ENCODE measurements at places on chromosomes 6 and 20.
A peak's percentile ranks its signal among the peaks of the same experiment; 100 is the strongest.

DNA sequence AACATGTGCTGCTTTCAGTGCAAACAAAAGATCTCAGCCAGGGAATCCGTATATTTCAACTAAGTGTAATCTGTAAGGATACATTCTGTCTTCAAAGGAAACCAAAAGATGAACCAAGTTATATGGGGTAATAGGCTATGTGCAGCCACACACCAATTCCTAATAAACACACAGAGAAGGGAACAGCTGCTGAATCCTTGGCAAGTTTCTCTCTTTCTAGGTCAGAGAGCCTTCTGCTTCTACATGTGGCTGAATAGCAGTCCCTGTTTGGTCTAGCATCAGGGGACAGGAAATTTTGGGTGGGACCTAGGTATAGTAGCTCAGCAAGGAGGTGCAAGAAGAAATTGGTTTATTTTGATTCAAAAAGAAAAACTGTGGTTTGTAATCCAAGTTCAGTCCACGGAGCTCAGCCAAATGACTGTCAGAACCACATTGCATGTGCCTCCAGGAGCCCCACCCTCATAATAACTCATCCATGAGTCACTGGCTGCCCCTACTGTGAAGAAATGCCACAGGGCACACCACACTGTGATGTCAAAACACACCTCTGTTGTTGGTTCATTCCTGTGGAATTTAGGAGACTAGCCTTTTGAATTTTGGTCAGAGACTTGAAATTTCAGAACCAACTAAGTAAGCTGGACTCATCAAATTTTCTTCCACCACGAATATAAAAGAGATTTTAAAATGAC lies 21.1 kb downstream of the SPTLC3 start:
- DNase-seq, result no peak

DNA sequence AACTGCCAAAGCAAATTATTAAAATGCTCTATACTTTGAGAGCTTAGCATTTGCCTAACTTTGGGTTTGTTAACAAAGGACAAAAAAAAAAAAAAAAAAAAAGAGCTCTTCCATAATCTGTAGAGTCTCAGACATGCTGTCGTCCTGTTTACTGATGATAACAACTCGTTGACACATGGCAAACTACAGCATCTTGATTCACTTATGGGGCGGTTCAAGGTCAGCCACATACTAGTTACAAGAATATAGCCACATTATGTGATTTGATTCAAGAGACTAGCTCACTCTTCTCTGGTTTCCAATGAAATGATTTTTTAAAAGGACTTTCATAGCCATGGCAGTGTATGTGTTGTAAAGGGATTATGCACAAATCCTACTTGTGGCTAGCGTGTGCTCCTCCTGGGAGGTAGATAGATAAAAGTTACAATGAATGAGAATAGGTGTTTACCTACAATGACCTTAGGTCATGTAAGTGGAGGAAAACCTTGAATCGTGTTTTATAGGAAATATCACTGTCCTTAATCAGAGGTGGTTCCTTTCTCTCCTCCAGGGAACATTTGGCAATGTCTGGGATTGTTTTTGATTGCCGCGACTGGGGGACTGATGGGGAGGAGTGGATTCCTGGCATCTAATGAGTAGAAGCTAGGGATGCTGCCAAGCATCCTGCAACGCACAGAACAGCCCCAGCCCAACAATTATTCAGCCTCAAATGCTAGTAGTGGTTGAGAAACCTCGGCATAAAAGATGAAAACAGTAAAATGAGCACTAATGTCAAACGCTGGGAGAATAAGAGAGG lies 969.2 kb upstream of the SLC35B3 start:
- no peak for DNase-seq

- no peak for DNase-seq
Observed at GRCh38 chr6:63269470-63269869, 50.3 kb downstream of the LGSN start.

- no peak for DNase-seq
Observed at GRCh38 chr20:41306061-41306727, 11.3 kb downstream of the ZHX3 start.

DNA sequence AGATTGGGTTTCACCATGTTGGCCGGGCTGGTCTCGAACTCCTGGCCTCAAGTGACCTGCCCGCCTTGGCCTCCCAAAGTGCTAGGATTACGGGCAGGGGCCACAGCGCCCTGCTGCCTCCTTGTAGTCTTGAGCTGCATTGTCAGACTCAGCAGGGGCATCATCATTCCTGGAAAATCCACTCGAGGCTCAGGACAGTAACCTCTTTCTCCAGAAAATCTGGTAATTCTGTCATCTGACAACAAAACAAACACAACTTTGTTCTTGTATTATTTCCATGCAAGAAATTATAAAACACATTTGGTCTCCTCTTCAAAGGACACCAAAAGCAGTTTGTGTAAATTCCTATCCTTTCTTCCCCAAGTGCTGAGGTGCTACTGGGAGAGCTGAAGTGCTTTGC lies 137.2 kb upstream of the INSM1 start:
- DNase-seq, result no peak

DNA sequence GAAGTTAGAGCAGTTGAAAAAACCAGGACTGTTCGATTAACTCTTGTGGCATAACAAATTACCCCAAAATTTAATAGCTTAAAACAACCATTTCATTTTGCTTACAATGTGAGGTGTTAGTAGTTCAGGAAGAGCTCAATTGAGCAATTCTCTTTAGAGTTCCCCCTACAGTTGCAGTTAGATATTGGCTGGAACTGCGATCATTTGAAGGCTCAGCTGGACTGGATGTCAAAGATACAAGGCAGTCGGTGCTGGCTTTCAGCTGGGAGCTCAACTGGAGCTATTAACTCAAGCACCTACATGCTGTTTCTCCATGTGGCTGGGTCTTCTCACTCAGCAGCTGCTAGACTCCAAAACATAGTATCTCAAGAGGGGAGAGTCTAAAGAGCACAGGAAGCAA lies 96.0 kb upstream of the LOC128125822 start:
- no peak for DNase-seq

GRCh38 chr20:17314264-17314663 lies 87.4 kb downstream of the PCSK2 start:
- no peak for DNase-seq

DNA sequence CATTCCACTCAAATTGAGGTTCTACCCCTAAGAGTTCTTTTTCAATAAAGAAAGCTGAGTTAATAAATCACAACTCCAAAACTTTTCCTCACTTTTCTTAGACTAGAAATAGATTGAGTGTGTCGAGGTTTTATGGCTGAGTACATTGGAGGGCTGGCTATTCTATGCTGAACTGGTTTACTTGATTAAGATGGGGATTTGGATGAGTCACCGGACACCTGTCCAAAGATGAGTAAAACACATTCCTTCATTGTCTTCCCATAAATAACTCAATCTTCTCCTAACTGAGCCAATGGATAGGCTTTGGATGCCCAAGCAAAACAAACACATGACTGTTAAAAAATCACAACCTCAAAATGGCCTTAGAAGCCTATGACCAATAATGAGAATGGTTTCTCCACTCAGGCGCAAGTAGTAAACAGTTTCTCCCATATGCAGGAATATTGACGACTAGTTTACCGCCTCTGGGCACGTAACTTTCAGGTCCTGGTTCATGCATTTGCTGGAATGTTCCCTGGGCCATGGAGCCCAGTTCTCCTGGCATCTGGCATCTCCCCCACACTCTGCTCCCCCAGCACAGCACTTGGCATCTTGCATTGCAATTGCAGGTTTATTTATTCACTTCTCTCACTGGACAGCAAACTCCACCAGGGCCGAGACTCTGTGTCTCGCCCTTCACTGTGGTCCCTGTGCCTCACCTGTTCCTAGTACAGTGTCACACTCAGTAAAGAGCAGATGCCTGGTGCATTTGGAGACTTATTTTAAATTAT lies 43.9 kb downstream of the BCAS1 start:
- DNase-seq, result no peak

GRCh38 chr6:169141671-169142537 lies 111.7 kb downstream of the THBS2 start:
- DNase-seq, result no peak

- no peak for DNase-seq
Observed at GRCh38 chr6:113185299-113185698, 671.8 kb upstream of the MARCKS start.

DNA sequence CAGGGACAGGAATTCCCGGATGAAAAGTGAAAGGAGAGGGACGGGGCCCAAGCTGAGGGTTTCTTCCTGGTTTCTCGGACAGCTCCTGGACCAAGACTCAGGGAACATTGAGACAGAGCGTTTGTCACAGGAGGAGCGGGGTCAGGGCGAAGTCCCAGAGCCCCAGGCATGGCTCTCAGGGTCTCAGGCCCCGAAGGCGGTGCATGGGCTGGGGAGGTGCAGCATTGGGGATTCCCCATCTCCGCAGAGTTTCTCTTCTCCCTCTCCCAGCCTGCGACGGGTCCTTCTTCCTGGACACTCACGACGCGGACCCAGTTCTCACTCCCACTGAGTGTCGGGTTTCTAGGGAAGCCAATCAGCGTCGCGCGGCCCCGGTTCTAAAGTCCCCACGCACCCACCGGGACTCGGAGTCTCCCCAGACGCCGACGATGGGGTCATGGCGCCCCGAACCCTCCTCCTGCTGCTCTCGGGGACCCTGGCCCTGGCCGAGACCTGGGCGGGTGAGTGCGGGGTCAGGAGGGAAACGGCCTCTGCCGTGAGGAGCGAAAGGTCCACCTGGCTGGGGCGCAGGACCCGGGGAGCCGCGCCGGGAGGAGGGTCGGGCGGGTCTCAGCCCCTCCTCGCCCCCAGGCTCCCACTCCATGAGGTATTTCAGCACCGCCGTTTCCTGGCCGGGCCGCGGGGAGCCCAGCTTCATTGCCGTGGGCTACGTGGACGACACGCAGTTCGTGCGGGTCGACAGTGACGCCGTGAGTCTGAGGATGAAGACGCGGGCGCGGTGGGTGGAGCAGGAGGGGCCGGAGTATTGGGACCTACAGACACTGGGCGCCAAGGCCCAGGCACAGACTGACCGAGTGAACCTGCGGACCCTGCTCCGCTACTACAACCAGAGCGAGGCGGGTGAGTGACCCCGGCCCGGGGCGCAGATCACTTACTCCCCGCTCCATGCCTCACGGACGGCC lies 54.6 kb upstream of the POLR1H start:
- DNase-seq, result no peak

- no peak for DNase-seq
Observed at GRCh38 chr6:161274488-161274858, 612 bp upstream of the AGPAT4 start.

DNA sequence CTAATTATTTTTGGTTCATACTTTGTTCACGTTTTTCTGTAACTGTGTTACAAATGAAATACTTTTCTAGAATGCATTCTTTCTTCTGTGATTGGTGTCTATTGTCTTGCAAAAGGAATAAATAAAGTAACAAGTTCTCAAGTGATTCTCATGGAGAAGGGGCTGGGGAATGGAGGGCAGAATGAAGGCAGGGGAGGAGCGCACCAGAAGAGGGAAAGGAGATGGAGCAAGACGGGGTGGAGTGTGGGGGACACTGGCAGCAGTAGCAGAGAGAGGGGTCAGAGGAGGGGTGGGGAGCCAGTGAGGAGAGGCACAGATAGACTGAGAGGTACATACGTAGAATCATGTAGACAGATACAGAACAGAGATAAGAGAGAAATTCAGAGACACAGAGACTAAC lies 136.5 kb downstream of the CARMIL1 start:
- no peak for DNase-seq

- DNase-seq, result no peak
Observed at GRCh38 chr20:13736436-13737191, 48.1 kb downstream of the ESF1 start.

GRCh38 chr6:284486-284885 lies 7.8 kb upstream of the DUSP22 start:
- DNase-seq, result no peak

- DNase-seq, result no peak
Observed at GRCh38 chr6:116012471-116012949, 48.2 kb downstream of the FRK start.

DNA sequence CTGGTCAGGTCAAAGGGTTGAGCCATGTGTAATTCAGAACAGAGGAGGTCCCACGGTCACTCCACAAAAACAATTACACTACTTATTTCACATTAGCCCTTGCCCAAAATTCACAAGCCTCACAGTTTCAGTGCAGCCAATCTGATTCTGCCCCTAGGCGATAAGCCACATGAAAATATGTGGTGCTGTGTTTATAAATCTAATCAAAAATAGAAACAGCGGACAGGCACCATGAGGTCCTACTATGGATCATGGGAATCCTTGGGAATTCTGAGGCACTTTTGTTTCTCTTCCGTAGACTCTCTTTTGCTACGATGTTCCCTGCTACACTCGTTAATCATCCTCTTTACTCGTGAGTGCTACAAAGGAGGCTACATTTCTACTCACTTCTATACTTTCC lies 476.1 kb downstream of the TFAP2A start:
- no peak for DNase-seq

GRCh38 chr6:101290346-101290745 lies 103.2 kb upstream of the GRIK2 start:
- no peak for DNase-seq

DNA sequence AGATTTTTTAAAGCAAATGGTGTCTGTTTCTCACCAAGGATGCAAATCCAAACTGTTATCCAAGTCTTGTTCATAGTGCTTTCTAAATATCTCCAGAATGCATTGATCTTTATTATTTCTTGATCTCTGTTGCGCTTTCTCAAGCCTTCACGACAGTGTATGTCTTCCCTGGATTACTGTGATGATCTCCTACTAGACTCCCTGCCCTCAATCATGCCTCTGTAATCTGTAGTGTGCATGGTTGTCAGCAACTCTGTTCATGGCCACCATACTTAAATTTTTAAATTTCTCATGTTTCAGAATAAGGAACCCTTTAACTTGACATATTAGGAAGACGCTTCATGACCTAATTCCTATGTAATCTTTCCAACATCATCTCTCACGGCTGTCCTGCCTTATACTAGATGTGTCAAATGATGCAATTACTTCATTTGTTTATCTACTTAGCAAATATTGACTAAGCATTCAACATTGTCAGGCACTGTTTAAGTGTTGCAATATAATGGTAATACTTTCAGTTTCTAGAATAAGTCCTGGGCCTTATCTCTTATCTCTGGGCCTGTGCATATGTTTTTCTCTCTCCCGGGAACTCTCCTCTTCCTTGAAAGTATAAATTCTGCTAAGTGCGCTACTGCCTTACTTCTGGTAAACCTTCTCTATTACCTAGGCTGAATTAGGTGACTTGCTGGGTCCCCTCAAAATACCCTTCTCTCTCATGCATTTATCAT lies 25.6 kb upstream of the AHI1 start:
- DNase-seq, result peak; percentile 64

DNA sequence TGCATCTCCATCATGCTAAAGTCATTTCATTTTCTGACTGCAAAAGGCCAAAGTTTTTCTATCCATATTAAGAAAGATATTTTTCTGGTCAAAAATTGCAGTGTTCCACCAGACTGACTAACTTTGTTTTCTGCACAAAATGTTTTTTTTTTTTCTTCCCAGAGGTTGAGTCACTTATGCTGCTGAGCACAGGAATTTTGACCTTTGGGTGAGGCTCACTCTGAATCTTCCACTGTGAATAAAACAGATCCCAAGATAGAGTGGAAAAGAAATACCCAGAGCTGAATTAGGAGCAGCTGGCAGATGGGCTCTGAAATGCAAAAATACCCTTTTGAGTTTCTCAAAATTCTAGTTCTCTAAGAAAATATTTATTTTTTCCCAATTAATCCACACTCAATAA lies 996.8 kb downstream of the KIF16B start:
- DNase-seq, result no peak

Measured in DMS153 (cell line).